ENCODE measurements at places on chromosomes 13 and 19.

DNA sequence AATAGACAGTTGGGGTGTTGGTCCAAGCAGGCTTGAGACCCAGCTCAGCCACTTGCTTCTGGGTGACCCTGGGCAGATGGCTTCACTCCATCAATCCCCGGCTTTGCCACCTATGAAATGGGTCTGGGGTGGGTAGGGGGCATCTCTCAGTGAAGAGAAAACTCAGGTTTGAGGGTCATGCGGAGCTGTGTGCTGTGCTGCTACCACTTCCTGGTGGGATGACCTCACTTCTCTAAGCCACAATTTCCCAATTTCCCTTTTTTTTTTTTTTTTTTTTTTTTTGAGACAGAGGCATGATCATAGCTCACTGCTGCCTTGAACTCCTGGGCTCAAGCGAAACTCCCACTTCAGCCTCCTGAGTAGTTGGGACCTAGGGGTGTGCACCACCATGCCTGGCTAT, 4.6 kb upstream of the PLAUR start:
- no peak for DNase-seq

DNA sequence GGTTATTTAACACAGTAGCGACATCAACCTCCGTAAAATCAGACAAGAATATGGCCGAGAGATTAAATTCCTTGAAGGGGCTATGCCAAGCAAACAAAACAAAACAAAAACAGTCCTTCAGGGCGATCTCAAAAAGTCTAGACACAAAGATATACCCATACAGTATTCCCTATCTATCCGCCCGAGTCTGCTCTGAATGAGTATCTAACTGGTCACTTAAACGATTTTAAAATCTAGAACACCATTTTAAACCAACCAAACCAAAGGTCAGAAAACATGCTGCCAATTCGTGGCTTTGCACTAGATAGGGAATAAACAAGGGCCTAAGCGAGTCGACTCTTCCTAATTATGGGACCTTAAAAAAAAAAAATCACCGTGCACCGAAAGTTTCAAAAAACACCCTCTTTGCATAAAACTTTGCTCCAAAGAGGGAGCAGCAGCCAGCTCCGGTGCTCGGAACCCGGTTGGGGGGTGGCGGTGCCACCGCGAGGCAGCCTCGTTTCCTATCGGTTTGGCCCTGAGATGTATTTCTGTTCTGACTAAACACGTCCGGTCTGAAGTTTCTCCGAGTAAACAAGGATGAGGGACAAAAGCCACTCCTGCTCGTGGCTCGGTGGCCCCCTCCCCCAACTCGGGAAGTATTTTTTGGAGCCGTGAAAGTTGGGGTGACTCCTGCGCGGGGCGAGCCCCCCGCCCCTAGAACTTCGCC, 1.8 kb downstream of the HMGB1 start:
- peak; percentile 34 for DNase-seq

- peak; percentile 74 for DNase-seq
Observed at GRCh38 chr13:64801768-64802167, 2428.4 kb downstream of the PCDH9 start.

- peak; percentile 28 for DNase-seq
Observed at GRCh38 chr13:33543631-33544265, 258.2 kb upstream of the STARD13 start.

DNA sequence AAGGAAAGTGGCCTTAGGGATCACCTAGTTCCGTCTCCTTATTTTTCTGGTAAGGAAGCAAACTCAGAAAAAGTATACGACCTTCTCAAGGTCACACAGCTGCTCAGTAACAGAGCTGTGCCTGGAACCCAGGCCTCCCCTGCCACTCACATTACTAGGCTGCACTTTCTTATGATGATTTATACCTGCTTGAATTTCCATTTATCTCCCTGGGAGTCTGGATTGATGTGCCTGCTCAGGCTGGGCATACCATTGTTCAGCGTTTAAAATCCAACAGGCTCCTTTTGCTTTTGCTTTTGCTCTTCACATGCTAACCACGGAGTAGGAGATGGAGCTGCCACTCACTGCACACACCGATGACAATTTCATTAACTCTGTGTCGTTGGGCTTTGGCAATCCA, 241.0 kb downstream of the OLFM4 start:
- no peak for DNase-seq

DNA sequence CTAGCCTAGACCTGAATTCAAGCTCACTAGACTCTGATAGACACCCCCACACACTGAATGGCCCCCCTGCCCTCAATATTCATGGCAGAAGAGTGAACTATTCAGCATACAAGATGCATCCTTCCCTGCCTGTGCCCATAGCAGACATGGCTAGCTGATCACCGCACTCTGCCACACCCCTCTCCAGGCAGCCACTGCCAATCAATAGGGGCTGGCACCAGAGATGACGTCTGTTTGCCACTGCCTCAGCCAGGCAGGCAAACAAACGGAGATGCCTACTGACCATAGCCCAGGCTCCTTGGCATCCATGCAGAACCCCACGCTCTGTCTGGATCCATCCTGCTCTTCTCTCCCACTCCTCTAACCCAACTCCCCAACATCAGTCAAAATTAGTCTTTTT, 13.8 kb upstream of the NPAS1 start:
- no peak for DNase-seq

- no peak for DNase-seq
Observed at GRCh38 chr19:29704562-29705558, 10.2 kb downstream of the C19orf12 start.

DNA sequence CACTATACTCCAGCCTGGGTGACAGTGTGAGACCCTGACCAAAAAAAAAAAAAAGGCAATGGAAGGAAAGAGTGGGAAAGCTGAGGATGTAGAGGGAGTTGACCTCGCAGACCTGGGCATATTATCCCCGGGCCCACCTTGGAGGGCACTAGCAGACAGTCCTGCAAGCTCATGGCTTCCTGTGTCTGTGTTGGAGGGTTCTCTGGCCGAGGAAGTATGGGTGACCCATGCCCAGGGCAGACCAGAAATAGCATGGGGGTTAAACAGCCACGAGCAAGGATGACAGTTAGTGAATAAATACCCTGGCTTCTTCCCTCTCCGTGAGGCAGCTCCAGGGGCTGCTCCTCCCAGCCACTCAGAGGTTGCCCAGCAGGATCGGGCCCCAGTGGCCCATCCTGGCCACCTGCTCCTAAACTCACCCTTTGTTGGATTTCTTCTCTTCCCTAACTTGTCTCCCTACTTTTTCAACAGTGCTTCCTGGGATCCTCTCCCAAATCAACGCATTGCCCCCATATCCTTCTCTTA, 485.8 kb downstream of the ZNF536 start:
- no peak for DNase-seq

GRCh38 chr13:99178636-99179035, 22.0 kb upstream of the UBAC2 start:
- DNase-seq: no peak

GRCh38 chr19:15464394-15465385, at the start of gene RASAL3:
TSS of gene RASAL3 (minus strand) at chr19:15464544. CDS start at chr19:15464358, 186 bp downstream.
- no peak for DNase-seq

DNA sequence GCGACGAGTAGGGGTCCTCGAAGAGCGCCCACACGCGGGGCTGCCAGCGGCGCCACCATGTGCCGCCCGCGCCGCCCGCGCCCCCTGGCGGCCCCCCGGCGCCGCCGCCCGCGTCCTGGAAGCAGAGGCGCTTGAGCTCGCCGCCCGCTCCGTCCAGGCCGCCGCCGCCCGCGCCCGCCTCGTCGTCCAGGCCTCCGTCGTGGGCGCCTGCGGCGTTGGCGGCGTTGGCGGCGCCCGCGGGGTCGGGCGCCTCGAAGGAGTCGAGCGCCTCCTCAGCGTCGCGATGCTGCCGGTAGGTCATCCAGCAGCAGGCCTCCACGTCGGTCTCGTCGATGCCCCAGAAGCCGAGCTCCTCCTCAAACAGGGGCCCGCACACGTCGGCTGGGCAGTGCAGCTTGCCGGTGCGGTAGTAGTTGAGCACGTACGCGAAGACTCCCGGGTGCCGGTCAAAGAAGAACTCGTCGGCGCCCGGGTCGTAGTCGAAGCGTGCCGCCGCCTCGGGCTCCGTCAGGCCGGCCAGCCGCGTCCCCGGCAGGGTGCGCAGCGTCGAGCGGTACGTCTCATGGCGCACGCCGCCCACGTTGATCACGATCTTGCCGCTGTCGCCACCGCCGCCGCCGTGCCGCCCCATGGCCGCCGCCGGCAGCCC, 829 bp downstream of the KCNC3 start:
- DNase-seq: no peak

- no peak for DNase-seq
Observed at GRCh38 chr19:37997911-37998344, 90.9 kb downstream of the SIPA1L3 start.

GRCh38 chr13:50420718-50421472, 405.7 kb downstream of the KCNRG start:
- DNase-seq: no peak

GRCh38 chr13:99892196-99892613, 79.4 kb downstream of the ZIC5 start:
- DNase-seq: no peak

- no peak for DNase-seq
Observed at GRCh38 chr19:1618157-1619093, 13.2 kb upstream of the UQCR11 start.

DNA sequence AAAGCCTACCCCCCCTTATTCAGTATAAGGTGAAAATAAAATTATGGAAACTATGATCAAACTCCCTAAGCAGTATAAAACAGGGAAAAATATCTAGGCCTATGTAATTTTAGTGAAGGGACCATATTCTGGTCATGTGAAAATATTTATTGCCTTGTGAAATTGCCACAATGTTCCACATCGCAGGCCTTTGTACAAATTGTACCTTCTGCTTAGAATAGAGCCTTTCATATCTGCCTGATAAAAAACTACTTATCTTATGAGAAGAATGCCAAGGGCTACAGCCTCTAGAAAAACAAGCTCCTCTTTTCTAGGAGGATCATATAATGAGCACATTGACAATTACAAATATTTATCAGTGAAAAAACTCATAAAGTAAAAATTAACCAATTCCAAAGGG, 1280.0 kb downstream of the EFNB2 start:
- no peak for DNase-seq

DNA sequence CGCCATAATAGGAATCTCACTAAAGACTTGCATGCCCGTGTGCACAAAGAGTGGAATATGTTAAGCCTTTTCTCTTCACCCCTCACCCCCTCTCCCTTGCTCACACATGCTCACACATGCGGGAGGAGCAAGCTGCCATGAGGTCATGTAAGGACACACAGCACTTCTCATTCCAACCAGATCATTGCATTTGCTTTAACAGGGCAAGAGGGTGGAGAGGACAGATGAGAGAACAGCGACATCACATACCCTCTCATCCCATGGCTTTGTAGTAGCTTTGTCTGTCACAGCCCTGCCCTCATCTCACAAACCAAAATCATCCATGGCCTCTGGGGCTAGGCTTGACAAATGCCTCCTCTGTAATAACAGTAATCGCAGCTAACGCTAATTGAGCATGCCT, 145.6 kb upstream of the FRY start:
- peak; percentile 87 for DNase-seq

DNA sequence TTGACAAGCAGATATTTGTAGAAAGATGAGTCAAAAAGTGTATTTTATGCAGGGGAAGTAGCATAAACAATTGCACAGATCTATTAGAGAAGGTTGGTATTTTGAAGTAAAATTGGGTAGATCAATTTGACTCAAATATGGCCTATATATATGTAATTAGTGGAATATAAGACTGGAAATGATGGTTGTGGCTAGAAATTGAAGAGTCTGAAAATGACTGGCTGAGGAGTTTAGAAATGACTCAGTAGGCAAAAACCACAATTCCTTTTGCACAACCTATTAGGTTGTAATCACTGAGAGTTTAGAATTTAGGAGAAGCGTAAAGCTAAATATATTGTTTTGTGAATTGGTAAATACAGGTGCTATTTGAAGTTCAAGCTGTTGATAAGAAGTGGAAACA, 622.6 kb upstream of the PCDH20 start:
- DNase-seq: no peak

GRCh38 chr13:94389604-94390351, 89.7 kb downstream of the DCT start:
- DNase-seq: peak; percentile 20

DNA sequence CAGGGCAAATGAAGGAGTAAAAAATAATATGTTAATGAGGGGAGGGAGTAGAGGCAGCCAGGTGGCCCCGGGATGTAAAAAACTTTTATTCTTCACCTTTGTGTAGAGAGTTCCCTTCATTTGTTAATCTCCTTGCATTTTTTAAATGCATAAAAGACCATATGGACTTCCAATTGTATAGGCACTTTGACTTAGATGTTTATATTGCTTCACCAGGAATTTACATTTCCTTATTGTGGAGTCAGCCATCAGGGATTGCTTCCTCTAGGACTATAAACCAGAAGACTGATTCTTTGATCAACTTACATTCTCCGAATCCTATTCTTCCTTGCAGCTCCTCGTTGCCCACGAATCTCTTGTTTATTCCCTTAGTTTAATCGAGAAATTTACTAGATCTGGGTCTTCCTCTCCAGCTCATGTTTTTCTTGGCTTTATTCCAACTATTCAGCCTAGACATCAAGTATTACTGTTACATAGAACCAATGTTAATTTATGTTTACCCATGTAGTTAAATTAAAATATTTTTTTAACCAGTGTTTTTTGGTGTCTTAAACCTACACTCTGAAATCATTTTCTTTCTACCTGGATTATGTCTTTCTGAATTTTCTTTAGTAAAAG, 1187.0 kb upstream of the SLC10A2 start:
- DNase-seq: no peak

DNA sequence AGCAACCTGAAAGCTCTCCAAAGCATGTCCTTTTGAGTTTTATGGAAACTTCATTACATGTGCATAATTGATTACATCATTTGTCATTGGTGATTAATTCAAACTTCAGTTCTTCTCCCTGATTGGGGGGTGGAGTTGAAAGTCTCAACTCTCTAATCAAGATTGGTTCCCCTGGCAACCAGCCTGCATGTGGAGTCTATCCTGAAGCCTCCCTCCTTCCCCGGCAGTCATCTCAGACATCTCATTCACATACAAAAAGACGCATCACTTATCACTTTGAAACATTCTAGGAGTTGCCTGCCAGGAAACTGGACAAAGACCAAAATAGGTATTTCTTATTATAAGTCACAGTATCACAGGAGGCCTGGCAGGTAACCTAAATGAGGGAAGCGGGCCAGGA, 50.5 kb downstream of the TEX26 start:
- no peak for DNase-seq

DNA sequence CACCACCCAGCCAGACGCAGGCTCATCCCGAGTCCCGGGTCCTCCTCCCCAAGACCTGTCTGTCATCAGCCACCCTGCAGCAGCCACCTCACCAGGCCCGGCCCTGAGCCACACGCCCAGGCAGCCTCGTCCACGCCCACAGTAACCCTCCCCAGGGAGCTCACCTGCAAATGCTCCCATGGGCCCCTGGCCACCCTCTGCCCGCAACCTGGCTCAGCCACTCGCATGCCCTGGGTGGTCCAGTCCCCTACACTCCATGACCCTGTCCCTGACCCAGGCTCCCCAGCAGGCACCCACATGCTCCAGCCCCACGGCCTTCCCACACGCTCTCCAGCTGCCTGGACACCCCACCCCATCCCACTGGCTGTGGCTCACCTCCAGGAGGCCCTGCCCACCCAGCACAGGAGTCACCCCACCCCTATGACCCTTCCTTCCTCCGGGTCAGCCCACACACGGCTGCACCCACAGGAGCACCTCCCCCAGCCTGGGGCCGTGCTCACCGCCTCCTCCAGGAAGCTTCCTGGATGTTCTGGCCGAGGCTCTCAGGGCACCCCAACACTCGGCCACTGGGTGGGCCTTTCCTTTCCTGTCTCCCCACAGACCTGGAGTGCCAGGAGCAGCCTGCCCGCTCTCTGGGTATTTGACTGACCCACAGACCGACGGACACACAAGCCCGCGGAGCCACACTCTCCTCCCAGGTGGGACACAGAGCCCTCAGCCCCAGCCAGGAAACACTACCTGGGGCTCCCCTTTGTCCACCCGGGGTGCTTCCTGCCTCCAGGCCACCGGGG, 3.6 kb downstream of the TMEM259 start:
- no peak for DNase-seq

GRCh38 chr13:94703271-94703670, 9.1 kb downstream of the SOX21 start:
- no peak for DNase-seq
